Activated T-cell treated with anti-CD3 and anti-CD28 coated beads for 4 hours (primary cell): ENCODE measurements at places on chromosomes 11 and 22.

DNA sequence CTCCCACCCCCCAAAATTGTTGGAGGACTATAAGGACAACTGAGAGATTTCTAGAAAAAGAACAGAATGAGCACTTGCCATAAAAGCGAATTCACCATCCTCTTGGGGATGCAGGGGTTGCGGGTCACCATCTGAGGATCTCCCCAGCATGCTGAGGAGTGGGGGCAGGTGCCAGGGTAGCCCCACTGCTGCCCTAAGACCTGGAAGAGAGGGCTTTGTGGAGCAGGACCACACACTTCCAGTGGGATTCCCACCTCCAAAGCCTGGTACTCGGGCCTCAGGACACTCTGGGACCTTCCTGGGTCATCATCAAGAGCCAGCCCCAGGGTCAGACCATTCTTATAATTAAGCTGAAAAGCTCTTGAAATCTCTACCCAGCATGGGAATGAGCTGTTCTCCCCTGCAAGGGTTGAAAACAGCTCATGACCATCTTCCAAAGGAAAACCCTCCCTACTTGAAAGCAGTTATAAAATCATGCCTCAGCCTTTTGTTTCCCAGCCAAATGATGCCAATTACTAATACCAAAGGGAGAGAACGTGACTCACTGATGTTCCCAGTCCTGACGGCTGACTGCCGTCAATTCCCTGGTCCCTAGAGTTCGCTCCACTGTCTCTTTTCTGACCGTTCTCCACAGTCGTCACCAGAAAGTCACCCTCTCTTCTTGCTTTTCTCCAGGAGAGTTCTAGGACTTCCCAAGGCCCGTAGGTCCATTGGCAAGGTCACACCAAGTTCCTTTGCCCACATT lies 76.8 kb upstream of the CREB3L1 start:
- DNase-seq, result no peak

- no peak for DNase-seq
These were observed 124.2 kb downstream of the SWAP70 start for GRCh38 chr11:9787981-9788521.

DNA sequence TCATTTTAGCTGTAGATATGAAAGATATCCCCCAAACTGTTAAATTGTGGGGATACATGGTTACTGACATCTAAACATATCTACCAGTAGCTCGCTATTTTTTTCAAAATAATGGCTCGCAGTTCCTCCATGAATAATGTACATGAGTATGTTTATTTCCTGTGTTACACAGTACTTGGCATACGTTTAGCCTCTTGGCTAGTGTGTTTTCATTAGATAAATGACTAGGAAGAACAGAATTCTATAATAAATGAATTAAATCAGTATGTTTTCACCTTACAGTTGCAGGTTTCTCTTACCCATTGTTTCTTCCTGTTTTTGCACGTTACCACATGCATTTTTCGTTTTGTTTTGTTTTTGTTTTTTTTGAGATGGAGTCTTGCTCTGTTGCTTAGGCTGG lies 21.8 kb downstream of the RNF169 start:
- DNase-seq, result no peak

DNA sequence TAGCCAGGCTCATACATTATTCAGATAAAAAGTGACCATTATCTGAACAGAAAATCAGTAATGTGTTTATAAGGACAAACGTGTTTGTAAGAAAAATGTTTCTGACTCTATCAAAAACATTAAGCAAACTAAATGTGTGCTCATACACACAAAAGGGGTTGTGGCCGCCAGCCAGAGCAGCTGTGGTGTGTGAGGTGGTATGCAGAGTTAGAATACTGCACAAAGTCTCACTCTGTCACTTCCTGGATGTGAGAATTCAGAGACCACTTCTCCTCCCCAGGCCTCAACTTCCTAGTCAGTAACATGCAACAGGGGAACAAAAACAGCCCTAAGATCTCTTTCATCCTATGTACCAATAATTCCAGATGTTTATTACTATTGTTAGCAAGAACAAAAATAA lies 9.4 kb downstream of the OR5B21 start:
- no peak for DNase-seq

- DNase-seq, result peak; percentile 55
These were observed 9.6 kb upstream of the PDE2A start for GRCh38 chr11:72683782-72684200.

- DNase-seq, result no peak
These were observed 5.2 kb upstream of the C22orf42 start for GRCh38 chr22:32164075-32164860.

DNA sequence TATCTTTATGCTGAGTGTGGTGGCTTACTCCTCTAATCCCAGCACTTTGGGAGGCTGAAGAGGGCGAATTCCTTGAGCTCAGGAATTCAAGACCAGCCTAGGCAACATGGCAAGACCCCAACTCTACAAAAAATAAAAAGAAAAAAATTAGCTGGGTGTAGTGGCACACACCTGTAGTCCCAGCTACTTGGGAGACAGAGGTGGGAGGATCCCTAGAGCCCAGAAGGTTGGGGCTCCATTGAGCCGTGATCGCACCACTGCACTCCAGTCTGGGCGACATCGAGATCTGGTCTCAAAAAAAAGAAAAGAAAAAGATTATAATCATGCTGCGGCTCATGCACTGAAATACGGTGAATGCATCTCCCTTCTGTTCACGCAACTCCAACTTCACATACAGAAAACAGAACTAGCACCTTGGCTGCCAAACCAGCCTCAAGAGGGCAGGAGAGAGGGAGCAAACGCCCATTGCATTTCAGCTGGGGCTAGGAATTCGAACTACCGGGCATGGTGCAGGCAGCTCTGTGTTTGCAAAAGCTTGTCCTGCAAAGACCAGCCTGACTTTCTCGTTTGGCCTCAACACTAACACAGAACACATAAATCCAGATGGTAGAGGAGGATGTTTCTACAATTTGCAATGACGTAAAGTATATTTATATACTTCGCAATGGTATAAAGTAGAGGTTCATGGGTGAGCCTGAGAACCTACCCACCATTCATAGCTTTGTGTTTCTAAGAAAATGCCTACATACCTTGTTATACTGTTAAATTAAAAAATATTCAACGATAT lies 6.3 kb upstream of the SYNGR1 start:
- DNase-seq, result peak; percentile 34

DNA sequence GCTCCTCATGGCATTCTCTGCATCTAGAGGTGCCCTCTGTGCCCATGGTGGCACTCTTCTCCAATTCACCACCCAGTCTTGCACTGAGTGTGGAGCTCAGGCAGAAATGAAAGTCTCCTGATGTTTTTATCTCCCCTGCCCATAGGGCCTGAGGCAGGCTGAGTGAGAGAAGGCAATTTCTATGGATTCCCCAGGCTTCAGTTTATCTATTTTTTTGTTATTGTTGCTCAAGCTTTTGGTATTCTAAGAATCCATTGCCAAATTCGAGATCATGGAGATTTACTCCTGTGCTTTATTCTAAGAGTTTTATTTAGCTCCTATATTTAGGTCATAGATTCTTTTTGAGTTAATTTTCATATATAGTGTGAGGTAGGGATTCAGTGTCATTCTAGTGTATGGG lies 40.7 kb downstream of the TSPAN18 start:
- DNase-seq, result no peak

GRCh38 chr22:45072322-45072903 lies 62.6 kb upstream of the PHF21B start:
- no peak for DNase-seq

DNA sequence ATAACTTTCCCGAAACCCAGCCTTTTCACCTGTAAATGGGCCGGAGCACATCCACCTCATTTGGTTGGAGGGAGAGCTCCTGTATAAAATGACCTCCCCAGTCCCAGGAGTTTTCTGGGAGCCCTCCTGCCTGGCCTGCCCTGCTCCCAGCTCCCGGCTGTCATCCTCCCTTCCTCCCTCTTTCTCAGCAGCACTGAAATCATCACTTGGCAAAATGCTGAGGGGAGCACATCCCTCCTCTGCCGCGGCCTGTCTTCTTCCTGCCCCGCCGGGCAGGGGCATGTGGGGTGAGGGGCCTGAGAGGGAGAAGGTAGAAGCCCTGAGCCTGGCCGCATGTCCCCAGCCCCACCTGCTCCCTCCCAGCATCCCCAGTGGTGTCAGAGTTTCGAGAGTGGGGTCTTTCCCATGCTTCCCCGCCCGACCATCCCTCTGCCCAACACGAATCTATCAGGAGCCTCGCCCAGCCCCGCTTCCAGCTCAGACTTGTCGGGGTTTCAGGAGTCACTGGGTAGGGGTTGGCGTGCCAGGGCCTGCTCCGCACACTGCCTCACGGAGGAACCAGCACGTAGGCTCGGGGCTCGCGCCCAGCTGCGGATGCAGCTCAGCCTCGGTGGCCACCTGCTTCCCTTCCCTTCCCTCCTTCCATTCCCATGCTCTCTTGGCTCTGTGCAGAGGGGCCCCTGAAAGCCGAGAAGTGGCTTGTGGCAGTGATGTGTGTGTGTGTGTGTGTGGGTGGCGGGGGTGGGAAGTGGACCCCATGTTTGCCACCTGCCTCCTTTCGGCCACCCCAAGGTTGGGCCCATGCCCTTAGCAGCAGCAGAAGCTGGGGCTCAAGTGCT lies 37.1 kb downstream of the NECTIN1 start:
- DNase-seq, result no peak
